Mesothelial cell of epicardium (in vitro differentiated cells): ENCODE measurements at places on chromosomes 16 and 17.
A peak's percentile ranks its signal among the peaks of the same experiment; 100 is the strongest.

DNA sequence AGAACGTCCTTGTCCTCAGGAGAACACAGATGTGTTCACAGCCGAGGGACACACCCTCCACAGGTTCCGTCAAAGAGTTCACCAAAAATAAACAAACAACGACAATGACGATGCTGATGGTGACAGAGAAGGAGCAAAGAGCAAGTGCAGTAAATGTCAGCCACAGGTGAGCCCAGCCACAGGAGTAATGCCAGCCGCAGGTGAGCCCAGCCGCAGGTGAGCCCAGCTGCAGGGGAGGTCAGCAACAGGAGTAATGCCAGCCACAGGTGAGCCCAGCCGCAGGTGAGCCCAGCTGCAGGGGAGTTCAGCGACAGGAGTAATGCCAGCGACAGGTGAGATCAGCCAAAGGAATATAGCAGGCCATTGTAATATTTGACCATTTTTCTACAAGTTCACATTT, 315.2 kb downstream of the FOXL1 start:
- H3K27me3 ChIP-seq = peaks cover 13% of the 10 kb centered on the region
- DNase-seq = no peak
- no peaks in the 10 kb centered on the region for H3K36me3 ChIP-seq
- H3K27ac ChIP-seq = no peak overlapping the region

GRCh38 chr17:38657824-38658740, 16.7 kb downstream of the EPOP start:
- no peak overlapping the region for H3K27ac ChIP-seq
- H3K4me1 ChIP-seq = peaks cover 12% of the 10 kb centered on the region
- H3K4me3 ChIP-seq = no peak overlapping the region

- no peaks in the 10 kb centered on the region for H3K4me1 ChIP-seq
- no peak overlapping the region for H3K4me3 ChIP-seq
- no peak overlapping the region for H3K27ac ChIP-seq
- H3K36me3 ChIP-seq = peaks cover 37% of the 10 kb centered on the region
These were observed 34.4 kb upstream of the RAB11FIP4 start for GRCh38 chr17:31357091-31357490.

- H3K4me3 ChIP-seq = no peak overlapping the region
- no peak for DNase-seq
- no peaks in the 10 kb centered on the region for H3K36me3 ChIP-seq
- H3K27ac ChIP-seq = no peak overlapping the region
- peaks cover 21% of the 10 kb centered on the region for H3K27me3 ChIP-seq
These were observed 51.9 kb downstream of the MARCHF10 start for GRCh38 chr17:62756198-62756597.

GRCh38 chr17:11495613-11496012, 102.7 kb upstream of the DNAH9 start:
- no peaks in the 10 kb centered on the region for H3K36me3 ChIP-seq
- DNase-seq = no peak
- peaks cover 52% of the 10 kb centered on the region for H3K27me3 ChIP-seq
- no peak overlapping the region for H3K4me3 ChIP-seq
- H3K4me1 ChIP-seq = peaks cover 11% of the 10 kb centered on the region

DNA sequence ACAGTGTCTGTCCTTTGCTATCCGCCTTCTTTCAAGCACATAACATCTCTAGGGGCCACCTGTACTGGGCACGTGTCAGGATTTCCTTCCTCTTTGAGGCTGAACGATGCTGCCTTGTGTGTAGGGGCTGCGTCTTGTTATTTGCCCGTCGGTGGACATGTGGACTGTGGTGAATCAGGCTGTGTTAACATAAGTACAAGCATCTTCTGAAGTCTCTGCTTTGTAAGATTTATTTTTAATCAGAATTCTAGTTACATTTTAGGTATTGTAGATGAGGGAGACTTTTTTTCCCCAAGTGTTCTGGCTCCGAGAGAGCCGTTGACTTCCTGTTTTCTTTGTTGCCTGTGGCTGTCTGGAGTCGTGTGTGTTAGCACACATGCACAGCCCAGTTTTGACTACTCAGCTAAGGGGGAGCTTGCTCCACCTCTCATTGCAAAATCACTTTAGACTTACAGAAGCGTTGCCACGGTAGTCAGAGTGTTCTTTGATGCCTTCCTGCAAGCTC, 26.1 kb downstream of the SPG7 start:
- no peaks in the 10 kb centered on the region for H3K4me1 ChIP-seq
- H3K36me3 ChIP-seq = peaks cover 15% of the 10 kb centered on the region

GRCh38 chr16:10885246-10885645, 8.2 kb downstream of the CIITA start:
- H3K4me1 ChIP-seq = no peaks in the 10 kb centered on the region
- H3K4me3 ChIP-seq = no peak overlapping the region
- H3K27ac ChIP-seq = no peak overlapping the region
- H3K27me3 ChIP-seq = peaks cover 29% of the 10 kb centered on the region
- no peak for DNase-seq

GRCh38 chr17:78214706-78215061, 631 bp downstream of the BIRC5 start:
- H3K4me3 ChIP-seq = peak overlapping the region; percentile 83
- H3K27me3 ChIP-seq = no peaks in the 10 kb centered on the region
- H3K36me3 ChIP-seq = peaks cover 9% of the 10 kb centered on the region
- peak overlapping the region; percentile 76 for H3K27ac ChIP-seq

DNA sequence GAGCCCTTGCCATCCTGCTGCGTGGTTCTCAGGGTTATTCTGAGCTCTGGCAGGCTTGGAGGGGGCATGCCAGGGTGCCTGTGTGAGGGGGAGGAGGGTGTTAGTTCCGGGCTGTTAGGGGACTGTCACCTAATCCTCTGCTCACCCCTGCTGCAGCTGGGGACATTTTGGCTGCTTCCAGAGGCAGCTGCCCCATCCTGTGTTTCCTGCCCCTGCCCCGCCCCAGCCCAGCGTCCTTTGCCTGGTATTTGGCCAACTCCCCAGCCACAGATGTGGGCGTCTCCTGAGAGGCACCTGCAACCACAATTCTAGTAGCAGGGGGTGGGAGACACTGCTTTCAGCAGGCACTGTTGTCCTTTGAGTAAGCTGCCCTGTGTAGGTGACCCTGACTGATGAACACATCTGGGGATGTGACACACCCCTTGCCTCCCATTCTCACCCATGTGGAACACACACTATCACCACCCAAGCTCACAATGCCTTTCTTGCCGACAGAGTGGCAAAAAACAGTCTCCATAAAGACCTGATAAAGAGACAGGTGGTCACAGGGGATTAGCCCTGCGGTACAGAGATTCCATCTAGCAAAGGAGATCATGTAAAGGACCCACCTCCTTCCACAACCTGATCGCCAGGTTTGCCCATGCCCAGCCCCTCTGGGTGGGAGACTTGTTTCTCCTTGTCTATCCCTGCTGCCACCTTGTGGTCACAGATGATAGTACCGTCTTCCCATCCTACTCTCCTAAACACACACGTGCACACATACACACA, at the start of gene CHRNE:
Gene CHRNE, minus strand, starts transcription at position 48 of the 768 bp plus-strand sequence. Its CDS starts 35 bp downstream, at position 13.
- peak within 1 kb of the TSS; percentile 10 for H3K27ac ChIP-seq
- no peaks in the 10 kb centered on the region for H3K27me3 ChIP-seq
- DNase-seq = peak; percentile 59
- H3K4me3 ChIP-seq = no peak within 1 kb of the TSS
- peaks cover 13% of the 10 kb centered on the region for H3K4me1 ChIP-seq

DNA sequence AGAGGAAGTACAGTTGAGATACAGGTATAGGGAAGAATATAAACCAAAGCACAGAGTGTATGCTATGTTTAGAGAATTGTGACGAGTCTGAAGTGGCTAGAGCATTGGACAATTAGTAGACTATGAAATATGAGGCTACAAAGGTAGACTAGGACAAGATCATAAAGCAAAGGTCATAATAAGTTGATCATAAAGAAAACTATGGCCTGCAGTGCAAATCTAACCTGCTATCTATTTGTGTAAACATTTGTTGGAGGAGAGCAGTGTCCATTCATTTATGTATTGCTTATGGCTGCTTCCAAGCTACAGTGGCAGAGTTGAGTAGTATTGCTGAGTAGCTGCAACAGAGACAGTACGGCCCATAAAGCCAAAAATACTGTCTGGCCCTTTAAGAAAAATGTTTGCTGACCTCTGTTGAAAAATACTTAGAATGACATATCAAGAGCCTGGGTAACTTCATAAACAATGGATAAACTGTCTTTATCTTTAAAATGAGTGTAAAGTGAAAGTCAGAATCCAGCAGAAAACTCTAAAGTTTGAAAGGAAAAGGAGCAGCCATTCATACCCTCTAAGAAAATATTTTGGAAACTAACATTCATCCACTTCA, 14.5 kb upstream of the OR1E2 start:
- H3K36me3 ChIP-seq = no peaks in the 10 kb centered on the region
- no peak for DNase-seq
- no peaks in the 10 kb centered on the region for H3K4me1 ChIP-seq

DNA sequence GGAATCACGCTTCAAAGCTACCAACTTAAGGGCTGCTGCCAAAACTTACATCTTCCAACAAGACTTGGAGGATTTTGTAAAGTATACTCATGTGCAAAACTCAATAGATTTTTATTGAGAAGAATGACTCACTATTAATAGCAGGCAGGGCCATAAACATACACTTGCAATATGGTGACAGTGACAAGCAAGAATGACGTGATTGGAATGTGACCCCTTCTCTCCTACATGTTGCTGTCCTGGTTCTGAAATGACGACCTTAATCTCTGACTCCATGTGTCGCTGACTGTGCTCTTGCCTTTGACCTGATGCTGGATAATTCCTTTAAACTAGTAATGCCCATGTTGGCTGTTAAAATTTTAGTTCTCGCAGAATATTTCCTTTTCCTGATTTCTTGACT, 174.5 kb downstream of the PARN start:
- H3K4me1 ChIP-seq = no peaks in the 10 kb centered on the region
- no peaks in the 10 kb centered on the region for H3K27me3 ChIP-seq
- H3K36me3 ChIP-seq = no peaks in the 10 kb centered on the region
- no peak overlapping the region for H3K4me3 ChIP-seq
- no peak overlapping the region for H3K27ac ChIP-seq

GRCh38 chr17:55416470-55417052, 5.1 kb downstream of the MMD start:
- no peak overlapping the region for H3K27ac ChIP-seq
- no peaks in the 10 kb centered on the region for H3K27me3 ChIP-seq
- H3K4me3 ChIP-seq = no peak overlapping the region
